ENCODE measurements at places on chromosomes 1 and 21.

DNA sequence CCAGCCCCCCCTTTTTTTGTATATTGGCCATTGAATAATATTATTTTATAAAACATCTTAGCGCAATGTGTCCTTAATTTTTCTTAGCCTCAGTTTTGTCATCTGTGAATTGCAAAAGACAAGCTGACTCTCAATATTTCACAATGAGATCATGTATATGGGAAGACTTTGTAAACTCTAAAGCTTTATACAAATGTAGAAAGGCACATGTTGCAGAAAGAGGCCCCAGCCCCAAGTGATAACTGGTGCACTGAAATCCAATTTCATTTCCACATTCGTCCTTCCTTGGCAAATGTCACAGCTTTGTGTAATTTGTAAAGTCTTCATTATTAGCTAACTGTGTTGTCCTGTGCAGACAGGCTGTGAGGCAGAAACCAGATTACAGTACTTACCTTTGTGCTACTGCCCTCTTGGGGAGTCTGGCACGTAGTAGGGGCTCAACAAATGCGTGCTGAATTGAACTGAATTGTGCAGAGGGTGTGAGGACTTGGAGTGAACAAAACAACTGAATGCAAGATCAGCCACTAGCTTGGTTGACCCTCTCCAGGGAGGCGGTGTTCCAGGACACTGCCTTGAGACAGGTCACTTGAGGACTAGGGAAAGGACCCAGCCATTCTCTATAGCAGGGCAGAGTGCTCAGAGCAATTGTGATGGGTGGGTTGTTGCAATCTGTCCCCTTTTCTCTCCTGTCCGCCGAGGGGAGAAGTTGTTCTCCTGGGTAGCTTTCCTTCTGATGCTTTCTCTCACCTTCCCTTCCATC lies 74.6 kb downstream of the LMO4 start:
- DNase-seq: no peak

GRCh38 chr1:23296931-23297330 lies 47.2 kb downstream of the HNRNPR start:
- DNase-seq: no peak

- peak; percentile 47 for DNase-seq
These were observed 13.5 kb downstream of the TRAF3IP3 start for GRCh38 chr1:209769171-209769904.

DNA sequence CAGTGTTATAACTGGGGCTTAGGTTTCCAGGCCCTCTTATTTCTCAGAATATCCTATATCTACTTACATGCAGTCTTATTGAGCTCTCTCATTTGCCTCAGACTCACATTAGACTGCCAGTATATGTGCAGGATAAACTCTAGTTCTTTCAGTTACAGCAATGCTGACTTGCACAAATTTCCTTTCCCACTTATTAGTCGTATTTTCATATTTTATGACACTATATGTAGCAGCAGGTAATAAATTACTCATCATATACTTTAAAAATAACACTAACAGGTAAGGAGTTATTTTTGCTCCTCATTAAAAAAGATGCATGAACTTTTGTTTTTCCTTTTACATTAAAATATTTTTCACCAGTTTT lies 65.7 kb downstream of the GADD45A start:
- no peak for DNase-seq

- DNase-seq: peak; percentile 53
These were observed at the start of gene CSF1 for GRCh38 chr1:109910123-109910962. Gene CSF1, plus strand, starts transcription at chr1:109910849. Its CDS starts 175 bp downstream, at chr1:109911024.

- DNase-seq: no peak
These were observed 1054.6 kb downstream of the PLA2G4A start for GRCh38 chr1:187883356-187883755.

GRCh38 chr1:214003233-214003632 lies 15.5 kb downstream of the PROX1 start:
- no peak for DNase-seq

- DNase-seq: no peak
These were observed 56.8 kb downstream of the ZBTB17 start for GRCh38 chr1:15918962-15919715.

DNA sequence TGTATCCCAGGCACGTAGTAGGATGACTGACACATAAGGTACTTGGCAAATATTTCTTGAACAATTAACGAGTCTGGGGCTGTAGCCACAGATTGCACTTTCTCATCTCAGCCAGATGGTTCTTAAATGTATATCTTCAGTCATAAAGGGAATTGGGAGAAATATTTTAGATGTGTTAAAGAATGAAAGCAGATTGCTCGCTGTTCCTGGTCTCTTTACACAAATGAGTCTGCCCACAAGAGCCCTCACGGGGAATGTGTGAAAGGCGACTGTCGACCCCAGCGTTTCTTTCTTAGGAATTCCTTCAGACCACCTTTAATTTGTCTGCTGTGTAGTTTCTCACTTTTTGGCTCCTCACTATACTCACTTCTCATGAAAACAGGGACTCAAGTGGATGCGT lies 725 bp downstream of the MT1HL1 start:
- no peak for DNase-seq

DNA sequence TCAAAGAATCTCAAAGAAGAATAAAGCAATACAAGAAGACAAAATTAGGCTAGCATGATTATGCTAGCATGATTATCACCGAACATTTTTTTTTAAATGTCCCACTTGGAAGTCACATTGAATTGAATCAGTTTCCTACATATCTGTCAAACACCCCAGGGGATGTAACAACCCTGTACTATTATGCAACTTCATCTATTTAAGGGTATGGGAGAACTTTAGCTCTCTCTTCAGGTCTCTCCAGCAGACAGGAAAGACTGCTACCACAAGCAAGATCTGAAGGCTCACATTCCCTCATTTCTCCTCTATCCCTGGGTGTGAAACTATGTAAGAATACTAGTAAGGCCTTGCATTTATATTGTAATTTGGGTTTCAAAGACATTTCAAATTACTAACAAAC lies 52.8 kb downstream of the EDEM3 start:
- no peak for DNase-seq

DNA sequence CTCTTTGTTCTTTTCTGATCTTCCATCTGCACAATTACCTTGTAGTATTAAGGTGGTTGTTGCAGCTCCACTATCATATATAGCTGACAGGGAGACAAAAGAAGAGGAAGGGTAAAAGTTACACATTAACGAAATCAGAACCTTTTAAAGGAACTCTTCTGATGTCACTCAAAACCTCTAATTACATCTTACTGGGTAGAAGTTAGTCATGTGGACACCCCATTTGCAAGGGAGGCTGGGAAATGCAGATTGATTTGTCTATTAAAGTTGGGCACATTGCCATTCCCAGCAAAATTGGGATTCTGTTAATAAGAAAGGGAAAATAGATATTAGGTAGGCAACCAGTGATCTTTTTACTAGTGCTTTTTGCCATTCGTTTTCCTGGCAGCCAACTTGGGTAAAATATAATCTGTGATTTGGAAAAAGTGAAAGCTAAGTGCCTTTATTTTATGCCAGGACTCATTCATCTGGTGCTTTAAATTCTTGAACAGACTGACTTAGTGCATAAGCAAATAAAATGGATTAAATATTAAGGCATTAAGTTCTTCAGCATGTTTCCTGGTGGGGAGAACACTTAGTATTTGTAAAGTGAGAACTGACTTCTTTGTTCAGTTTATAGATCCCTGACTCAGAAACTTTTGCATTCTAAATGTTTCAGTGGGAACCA lies 71.3 kb downstream of the DNM3 start:
- DNase-seq: no peak

DNA sequence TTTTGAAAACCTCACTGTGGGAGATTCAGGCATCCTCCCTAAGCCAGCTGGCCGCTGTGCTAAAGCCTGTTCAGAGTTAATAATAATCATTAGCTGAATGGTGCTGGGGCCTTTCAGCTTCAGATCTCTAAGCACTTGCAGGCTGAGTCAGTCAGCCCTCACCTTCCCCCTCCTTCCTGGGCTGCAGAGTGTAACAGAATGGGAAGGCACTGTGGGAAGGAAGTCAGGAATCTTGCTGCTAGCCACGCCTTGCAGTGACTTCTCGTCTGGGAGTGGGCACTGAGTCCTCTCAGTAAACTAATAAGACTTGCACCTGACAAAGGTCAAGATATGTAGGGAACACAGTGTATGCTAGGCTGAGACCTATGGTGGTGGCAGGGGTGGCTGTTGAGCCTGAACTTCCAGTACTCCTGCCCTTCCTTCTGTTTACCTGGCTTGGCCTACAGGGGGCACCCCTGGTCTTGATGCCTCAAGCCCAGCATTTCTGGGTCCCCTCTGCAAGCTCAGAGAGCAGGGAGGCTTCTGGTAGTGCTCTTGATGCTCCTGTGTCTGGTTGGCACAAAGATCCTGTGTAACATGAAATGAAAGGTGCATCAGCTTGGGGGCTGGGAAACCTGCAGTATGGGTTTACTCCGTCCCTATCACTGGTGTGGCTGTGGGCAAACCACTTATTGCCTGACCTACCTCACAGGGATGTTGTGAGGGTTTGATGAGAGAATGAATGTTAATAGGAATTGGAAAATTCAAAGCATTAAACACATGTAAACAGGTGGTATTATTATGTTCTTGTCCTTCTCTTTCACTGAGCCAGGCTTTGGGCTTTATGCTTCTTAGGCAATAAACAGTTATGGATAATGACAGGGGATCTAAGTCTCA lies 6.0 kb downstream of the CYB561D1 start:
- peak; percentile 33 for DNase-seq

GRCh38 chr1:62689524-62689923 lies 1.3 kb upstream of the DOCK7 start:
- no peak for DNase-seq

GRCh38 chr1:86259390-86259789 lies 102.8 kb upstream of the COL24A1 start:
- no peak for DNase-seq

DNA sequence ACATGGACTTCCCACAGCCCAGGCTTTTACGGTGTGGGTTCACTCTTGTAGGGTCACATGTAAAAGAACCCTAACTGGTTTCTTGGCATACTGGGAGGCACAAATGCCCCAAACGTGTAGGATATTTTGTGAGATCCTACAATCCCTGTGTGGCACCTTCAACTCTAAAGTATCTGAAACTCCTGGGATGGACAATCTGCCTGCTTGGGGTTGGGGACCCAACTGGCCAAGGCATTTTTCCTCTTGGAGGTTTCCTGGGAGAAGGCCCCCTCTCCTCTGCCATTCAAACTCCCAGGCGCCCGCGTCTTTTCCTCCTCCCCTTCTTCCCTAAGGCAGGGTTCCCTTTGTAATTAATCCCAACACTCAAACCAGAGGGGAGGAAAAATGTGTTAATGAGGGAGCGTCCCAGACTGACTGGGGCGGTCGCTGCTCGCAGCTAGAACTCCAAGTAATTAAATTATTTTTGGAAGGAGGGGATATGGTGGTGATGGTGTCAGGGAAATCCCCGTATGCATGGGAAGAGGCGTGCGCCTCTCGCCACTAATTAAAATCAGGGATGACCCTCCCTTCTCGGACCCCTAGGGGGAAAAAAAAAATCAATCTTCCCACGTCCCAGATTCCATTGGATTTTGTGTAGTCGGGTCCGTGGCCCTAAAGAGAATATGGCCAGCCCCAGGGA lies 681 bp upstream of the VANGL2 start:
- no peak for DNase-seq

GRCh38 chr1:45979074-45979777 lies 153.2 kb downstream of the PIK3R3 start:
- DNase-seq: no peak

GRCh38 chr21:32425628-32426027 lies 13.1 kb downstream of the EVA1C start:
- DNase-seq: no peak

- DNase-seq: no peak
These were observed 450.5 kb downstream of the NUF2 start for GRCh38 chr1:163772246-163772645.

- no peak for DNase-seq
These were observed 8.7 kb downstream of the ADAMTS1 start for GRCh38 chr21:26836528-26836927.

DNA sequence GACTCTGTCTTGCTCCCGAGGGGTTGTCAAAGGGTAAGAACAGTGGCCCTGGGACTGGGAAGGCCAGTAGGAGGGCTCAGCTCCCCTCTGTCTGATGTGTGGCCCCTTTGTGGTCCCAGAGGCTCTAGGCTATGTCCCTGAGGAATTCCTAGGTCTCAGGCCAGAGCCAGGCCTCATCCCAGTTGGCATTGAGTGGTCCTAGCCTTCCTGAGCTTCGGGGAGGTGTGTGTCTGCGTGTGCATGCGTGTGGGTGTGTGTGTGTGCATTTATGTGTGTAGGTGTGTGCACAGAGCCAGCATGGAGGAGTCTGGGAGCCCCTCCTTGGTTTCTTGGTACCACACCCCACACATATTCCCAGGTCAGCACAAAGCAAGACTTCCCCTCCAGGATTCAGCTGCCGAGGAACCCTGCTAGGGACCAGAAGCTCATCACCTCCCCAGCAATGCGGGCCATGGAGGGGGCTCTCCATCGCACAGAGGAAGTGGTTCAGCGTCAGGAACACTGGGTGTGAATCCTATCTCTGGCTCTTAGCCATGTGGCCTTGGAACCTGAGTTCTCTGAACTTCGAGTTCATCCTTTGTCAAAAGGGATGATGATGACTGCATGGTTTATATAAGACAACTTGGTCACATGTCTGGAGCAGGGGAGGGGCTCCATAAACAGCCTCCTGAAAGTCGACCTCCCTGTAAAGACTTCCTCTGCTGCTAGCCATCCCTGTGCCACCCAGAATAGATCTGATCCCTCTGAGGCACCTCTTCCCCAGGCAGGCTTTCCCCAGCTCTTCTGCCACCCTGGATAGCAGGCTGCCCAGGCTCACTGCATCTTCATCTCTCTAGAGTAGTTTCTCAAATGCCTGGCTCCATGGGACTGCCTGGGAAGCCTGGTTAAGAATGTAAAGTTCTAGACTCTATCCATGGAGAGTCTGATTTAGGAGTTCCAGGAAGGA lies 8.3 kb upstream of the EPS8L3 start:
- DNase-seq: no peak

DNA sequence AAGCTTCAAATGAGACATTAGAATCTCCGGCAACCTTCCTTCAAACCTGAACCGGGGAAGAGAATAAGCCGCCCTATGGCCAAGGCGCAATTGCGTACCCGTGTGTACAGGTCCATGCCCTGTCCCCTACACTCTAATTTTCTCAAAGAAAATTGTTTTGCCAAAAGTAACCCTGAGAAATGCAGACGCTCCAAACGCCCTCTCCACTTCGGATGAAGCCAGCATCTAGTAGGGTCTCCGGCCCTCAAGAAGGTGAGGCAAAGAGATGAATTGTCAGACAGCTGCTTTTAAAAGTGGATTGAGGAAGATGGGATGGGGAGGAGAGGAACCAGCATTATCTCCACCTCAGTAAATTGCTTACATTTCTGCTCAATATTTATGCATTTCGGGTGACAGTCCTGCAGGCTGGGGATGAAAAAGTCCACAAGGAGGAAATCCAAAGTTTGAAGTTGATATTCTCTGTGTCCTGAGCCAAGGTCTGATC lies 630 bp upstream of the LHX9 start:
- DNase-seq: no peak

- no peak for DNase-seq
These were observed 30.1 kb upstream of the TRIM62 start for GRCh38 chr1:33211972-33212371.
